ENCODE measurements at places on chromosomes 13 and 19.

DNA sequence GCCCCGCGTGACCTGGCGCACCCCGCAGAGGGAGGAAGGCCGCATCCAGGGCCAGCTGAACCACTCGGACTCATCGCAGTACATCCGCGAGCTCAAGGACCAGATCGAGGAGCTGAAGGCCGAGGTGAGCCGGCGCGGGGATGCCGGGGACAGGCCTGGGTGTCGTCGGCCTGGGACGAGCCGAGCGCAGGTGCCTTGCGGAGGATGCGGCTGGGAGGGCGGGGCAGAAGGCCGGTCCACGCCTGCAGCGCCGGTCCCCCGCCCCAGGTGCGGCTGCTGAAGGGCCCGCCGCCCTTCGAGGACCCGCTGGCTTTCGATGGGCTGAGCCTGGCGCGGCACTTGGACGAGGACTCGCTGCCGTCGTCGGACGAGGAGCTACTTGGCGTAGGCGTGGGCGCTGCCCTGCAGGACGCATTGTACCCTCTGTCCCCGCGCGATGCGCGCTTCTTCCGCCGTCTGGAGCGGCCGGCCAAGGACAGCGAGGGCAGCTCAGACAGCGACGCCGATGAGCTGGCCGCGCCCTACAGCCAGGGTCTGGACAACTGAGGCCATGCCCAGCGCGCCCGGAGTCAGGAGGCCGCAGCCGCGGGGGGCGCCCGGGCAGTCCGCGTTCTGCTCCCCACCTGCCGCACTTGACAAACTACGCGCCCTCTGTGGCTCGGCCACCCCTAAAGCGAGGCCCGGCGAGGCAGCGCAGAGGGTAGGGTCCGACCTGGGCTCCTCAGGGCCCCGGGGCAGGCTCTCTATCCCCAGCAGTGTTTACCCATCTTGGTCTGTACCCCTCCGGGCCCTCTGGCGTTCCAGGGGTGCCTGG lies 10.8 kb downstream of the PRR36 start:
- DNase-seq = no peak

DNA sequence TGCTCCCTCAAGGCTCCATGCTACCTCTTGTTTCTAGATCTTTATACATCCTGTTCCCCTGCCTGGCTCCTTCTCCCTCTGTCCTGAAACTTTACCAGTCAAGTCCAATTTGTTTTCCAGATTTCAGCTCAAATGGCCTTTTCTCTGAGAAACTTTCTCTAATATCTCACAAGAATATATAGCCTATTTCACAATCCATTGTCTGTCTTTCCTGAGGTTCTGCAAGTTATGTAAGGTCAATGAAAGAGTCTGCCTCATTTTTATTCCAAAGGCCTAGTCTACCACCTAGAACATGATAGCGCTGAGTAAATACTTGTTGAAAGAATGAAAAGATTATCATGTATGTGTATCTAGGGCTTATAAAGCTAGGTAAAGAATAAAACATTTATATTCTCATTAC lies 348.8 kb downstream of the SPRY2 start:
- DNase-seq = no peak

- DNase-seq = no peak
Measured at GRCh38 chr19:46945694-46946489, 73.7 kb upstream of the NPAS1 start.

DNA sequence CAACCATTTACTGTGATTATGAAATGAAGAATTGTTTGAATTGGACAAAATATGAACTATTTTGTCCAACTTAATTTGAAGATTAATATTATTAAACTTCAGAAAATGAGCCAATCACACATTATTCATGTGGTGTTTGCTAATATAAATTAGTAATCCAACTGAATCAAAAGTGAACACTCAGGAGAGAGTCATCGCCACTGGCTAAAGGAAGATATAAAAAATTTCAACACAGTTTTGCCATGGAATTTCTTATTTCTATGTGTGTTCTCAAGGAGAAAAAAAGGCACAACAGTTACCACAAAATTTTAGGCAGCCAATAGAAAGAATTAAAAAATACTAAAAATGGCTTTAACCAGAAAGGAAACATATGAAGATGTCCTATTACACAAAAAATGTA lies 2683.8 kb downstream of the PCDH9 start:
- DNase-seq = no peak

DNA sequence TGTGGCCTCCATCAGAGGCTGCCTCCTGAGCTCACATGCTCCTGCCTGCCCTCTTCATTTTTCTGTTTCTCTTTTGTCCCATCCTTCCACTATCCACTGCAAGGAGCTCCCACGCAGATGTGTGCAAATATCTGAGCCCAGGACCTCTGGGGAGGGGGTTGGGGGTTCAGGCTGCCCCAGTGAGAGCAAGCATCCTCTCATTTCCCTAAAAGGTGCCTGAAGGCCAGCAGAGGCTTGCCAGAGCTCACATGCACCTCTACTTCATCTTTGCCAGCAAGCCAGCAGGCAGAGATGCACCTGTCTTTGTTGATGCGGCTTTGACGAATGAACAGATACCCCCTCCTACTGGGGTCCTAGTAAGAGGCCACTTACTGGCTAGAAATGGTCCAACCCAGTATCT lies 128.8 kb downstream of the FGF9 start:
- no peak for DNase-seq

GRCh38 chr19:5014941-5015340 lies 46.0 kb downstream of the KDM4B start:
- no peak for DNase-seq

DNA sequence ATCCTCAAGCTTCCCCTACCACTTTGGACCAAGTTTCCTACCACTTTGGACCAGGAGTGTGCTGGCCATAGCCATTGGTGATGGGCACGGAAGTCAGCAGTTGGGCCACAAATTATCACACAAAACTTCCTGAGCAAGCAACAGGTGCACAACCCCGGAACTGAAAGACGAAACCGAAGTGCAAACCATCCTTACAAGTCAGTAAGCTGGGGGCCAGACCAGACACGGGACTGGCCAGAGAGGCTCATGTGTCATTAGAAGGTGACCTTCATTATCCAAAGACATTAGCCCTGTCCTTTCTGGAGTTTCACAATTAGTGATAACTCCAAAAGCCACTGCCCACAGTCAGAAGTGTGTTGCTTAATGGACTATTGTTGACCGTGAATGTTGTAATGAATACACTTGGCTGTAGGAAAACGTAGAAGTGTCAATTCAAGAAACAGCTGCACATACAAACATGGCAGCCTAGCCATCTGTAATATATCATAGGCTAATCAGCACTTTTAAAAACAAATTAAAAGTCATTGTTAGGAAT lies 244.1 kb upstream of the IRS2 start:
- DNase-seq = no peak

- peak; percentile 43 for DNase-seq
Measured at GRCh38 chr19:12833738-12834565, 427 bp downstream of the RTBDN start.

GRCh38 chr13:40582531-40582930 lies 83.9 kb downstream of the FOXO1 start:
- DNase-seq = no peak

DNA sequence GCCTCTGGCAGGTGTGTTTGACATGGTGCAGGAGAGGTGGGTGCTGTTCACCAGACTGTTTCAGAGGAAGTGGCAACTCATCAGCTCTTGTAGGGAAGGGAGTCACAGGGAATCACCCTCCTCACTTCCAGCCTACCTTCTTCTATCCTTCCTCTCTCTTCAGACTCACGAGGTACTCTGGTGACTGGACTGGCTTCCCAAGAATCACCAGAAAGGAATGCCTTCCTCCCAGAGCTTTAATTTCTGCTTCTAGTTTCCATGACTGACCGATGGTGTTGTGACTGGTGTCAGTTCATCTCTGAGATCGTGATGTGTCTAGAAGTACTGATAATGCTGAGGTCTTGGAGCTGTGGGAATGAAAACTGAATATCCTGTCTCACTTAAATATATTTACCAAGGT lies 247.3 kb downstream of the KCTD12 start:
- DNase-seq = no peak

DNA sequence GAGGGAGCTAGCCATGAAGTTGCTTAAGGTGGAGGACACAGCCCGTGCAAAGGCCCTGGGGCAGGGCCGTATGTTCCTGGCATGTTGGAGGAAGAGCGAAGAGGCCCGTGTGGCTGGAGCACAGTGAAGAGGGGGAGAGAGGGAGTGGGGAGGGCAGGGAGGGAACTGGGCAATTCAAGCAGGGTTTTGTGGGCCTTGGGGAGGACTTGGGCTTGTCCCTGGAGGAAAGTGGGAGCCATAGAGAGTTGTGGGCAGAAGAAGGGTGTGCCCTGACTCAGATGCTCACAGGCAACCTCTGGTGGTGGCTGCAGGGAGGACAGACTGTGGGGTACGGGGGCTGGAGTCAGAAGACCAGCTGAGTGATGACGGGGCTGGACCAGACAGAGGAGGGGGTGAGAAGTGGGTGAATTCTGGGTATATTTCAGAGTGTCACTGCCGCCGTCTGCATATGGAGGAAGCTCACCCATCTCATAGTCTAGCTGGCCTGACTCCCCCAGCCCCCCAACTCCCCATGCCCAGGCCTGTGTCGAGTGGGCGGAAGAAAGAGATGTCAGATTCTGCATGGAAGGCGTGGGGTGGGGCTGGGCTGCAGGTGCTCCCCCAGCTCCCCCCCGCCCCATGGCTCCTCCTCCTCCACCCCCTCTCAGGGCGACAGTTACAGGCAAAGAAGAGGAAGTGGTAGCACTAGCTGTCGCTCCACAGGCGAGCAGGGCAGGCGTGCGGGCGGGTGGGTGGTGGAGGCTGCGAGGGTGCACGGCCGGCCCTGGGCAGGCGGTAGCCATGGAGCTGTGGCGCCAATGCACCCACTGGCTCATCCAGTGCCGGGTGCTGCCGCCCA lies at the start of gene VAV1:
Gene VAV1 (plus strand): TSS at position 681 of the 838 bp plus-strand sequence. CDS start 100 bp downstream, at position 781.
- peak; percentile 75 for DNase-seq

- no peak for DNase-seq
Measured at GRCh38 chr13:39773833-39774232, 118.4 kb downstream of the COG6 start.

DNA sequence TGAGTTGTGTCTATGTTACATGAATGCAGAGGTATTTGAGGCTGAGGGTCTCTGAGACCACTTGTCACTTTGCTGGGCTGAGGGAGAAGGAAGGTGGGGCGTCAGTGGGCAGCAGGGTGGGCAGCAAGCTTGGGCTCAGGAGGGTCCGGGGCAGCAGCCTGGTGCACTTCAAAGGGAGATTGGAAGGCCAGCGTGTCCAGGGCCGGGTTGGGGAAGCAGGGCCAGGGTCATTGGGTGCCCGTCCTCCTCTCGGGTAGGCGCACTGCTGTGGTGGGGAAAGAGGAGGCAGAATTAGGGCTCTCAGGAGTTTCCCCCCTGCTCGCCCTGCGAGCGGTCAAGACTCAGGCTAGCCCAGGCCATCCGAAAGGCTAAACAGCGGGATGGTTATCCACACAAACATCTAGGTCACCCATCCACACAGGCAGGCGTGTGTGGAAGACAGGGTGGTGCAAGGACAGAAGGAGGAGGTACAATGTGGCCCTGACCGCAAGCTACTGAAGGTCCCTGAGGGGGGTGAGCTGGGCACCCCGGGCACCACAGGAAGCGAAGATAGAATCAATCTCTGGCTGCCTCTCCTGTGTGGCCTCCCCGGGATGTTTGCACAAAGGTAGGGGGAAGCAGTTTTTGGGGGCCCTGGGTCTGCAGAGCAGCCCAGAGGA lies 37.7 kb downstream of the MYO9B start:
- DNase-seq = no peak

- no peak for DNase-seq
Measured at GRCh38 chr13:50796463-50796862, 47.0 kb downstream of the DLEU7 start.

GRCh38 chr13:98111168-98112098 lies 31.5 kb upstream of the FARP1 start:
- DNase-seq = no peak

DNA sequence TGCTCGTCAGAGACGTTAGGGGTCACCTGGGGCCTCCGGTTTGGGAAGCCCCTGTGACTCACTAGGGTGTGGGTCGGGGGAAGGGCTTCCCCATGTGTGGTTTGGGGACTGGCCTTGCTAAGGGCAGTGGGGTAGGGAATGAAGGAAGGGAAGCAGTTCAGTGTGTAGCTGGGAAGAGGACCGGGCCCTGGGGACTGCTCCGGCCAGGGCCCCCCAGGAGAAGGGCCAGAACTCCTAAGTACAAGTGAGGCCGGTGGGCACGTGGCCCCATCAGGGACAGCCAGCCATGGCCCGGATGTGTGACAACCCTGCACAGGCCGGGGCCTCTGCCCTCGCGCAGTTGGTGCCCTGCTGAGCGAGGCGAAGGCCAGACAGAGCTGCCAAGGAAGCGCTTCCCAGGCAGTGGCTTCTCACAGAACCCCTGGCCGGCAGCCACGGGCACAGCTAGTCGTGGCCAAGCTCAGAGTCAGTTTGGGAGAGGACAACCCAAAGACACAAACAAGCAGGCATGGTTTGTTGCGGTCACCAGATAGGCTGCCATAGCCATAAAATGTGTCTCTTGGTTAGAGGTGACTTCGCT lies 25.7 kb downstream of the TEX29 start:
- DNase-seq = no peak

DNA sequence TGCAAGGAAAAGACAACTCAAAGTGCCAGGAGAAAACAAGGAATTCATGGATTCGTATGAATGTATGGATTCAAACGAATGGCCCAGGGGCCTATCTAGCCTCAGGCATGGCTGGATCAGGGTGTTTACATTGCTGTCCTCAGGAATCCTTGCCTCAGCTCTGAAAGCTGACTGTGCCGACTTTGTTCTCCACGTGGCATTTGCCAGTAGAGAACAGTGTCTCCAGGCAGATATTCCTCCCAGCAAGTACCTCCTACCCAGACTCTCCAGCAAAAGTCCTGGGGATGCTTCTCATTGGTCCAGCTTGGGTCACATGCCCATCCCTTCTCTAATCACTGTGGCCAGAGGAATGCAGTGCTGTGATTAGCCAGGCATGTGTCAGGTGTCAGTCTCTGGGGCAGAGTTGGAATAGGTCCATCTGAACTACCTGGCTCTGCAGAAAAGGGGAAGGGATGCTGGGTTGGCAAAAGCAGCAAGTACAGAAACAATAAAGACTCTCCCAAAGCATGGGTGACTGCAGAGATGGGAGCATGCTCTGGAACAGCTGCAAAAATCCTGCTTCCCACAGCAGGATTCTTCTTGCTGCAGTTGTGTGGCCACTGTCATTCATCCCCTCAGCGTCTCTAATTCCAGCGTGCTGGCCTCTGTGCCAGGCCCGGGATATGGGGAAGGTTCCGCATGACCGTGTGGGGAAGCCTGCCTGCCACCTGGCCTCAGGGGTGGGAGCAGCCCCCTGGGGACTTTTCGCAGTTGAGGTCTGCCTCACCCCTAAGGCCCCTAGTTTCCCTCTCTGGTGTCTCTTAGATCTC lies 30.0 kb downstream of the CCNE1 start:
- DNase-seq = no peak

GRCh38 chr13:39599012-39599411 lies 4.0 kb downstream of the LHFPL6 start:
- DNase-seq = no peak

Data from stimulated activated CD4-positive, alpha-beta T cell treated with anti-CD3 and anti-CD28 coated beads, Interleukin-12 subunit alpha, Interleukin-12 subunit beta, amount 100 ng/mL, for 4 hours (primary cell).